ENCODE measurements at places on chromosomes 13 and 19. TPM values are rescaled to one million over a fixed set of nuclear protein-coding genes. Genes with fewer than 3 reads are reported as not detected.

The ACER1 gene
- total RNA-seq, result not detected

The AMH gene
- total RNA-seq, result 0.22 TPM

The ZNF578 gene
- 9.8 TPM for total RNA-seq

The FCHO1 gene
- total RNA-seq, result 0.43 TPM

The PGPEP1 gene
- total RNA-seq, result 28.8 TPM

Measured in articular chondrocyte of knee joint (primary cell).